Stimulated activated CD4-positive, alpha-beta T cell treated with anti-CD3 and anti-CD28 coated beads, Interleukin-1b, Interleukin-23, amount 100 ng/mL, for 48 hours (primary cell): ENCODE measurements at places on chromosomes 7 and 10.

GRCh38 chr7:5429857-5430611 lies 6.4 kb upstream of the TNRC18 start:
- no peak for DNase-seq

DNA sequence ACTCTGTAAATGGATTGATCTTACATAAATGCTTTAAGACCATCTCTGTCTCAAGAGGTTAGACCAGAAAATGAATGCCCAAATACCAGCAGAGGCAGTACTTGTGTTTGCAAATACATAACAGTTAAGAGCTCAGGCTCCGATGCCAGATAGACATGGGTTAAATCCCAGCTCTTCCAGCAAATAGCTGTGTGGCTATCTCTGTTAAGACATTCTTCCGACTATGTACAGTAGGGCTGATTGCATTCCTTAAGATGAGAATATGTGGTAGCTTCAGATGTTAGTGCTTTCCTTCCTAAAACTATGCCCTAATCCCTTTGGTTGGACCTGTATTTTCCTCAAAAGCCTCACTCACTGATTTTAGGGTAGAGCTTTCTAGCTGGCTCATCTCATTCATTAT lies 2.2 kb downstream of the IDE start:
- DNase-seq: no peak

DNA sequence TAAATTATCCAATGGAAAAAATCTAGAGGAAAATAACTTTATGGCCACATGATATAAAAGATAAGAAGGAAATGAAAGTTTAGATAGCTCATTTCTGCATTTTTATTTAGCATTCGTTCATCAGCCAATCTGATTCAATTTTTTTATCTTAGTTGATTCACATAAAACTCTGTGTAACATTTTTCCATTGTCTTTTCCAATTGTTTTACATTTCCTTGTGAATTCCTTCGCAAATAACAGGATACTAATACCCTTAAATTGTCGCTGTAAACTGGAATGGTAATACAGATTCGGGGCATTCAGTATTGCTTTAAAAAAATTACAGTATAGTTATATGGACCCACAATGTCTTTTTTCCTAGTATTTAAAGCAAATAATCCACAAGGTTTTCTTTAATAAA lies 136.4 kb downstream of the CUBN start:
- DNase-seq: no peak

GRCh38 chr7:68454931-68455330 lies 1143.3 kb upstream of the AUTS2 start:
- no peak for DNase-seq

GRCh38 chr10:33542752-33543505 lies 208.5 kb upstream of the NRP1 start:
- DNase-seq: no peak

DNA sequence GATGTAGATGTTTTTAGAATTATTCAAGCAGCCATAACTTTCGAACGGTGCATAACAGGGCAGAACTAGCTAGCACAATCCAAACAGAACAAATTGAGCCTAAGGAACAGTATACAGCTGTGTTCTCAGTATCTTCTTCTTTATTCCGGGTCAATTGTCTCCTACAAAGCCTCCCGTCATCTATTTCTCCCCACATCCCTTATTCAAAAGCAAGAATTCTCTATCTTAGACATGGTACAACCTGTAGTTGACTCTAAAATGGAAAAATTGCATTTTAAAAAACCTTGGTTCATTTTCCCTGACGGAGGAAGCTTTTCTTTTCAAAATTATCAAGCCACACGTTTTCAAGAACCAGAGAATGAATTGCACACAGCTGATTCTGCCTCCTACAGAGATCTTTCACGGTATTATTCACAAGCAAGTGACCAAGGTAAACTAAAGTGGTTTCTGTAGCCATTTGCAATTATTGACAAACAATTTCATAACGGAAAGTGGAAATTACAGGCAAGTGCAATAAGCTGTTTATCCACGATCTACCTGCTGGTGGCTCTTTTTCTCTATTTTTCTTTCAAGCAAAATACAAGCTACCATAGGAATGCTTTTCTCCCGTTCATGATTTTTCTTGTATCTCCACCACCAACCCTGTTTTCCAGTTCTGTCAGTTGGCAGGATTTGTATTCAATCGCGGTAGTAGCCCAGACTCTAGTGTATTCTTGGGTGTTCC lies 2.3 kb downstream of the GRM8 start:
- no peak for DNase-seq

- DNase-seq: no peak
Observed at GRCh38 chr10:74292871-74293427, 141.9 kb downstream of the ADK start.

DNA sequence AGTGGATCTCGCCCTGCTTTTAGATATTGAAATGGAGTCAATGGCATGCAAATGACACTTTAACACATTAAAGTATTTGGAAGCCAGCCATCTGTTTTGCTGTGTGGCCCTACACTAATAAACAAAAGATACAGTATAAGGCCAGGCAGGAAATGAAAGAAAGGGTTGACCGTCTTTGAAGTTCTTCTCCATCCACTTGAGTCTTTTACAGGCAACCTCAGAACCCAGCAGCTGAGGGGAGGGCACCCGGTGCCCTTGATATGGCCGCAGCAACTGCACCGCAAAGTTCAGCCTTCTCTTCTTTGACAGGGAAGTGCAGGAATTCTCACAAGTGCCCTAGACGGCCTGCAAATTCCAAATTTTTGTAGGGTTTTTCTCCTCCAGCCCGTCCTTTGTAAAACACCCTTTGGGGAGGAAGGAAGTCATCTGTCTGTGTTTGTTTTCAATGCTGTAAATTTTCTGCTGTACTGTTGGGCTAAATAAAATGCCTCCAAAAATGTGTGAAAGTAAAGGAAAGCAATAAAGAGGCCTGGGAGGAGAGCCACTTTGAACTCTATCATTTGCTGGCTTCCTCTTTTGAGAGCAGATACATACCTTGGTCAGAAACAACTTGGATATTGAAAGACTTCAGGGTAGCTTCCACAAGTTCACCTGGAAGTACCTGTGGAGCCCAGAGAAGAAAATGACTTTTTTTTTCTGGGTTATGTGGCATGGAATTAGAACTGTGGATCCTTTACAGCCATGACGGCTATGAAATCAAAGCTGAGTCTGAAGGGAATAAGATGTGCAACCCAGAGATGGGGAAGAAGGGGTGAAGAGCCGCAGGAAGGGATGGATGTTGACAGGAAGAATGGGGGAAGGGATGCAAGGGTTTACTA lies 3.6 kb downstream of the HOXA1 start:
- no peak for DNase-seq

- no peak for DNase-seq
Observed at GRCh38 chr7:23343806-23344475, 44.8 kb downstream of the MALSU1 start.

DNA sequence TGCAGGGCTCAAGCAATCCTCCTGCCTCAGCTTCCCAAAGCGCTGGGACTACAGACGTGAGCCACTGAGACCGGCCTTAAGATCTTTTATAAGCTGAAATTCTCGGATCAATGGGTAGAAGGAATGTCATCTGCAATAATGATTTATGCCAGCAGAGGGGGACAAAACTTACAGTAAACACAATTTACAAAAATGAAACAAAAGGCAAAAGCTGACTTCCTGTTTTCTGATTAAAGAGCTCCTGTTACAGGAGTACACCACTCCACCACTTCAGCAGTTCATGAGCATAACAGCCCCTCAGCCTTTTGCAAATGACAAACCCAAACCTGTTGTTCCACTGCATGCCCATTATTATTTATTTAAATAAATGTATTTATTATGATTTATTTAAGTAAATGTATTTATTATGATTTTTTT lies 88.5 kb upstream of the ATP6V0A4 start:
- no peak for DNase-seq

DNA sequence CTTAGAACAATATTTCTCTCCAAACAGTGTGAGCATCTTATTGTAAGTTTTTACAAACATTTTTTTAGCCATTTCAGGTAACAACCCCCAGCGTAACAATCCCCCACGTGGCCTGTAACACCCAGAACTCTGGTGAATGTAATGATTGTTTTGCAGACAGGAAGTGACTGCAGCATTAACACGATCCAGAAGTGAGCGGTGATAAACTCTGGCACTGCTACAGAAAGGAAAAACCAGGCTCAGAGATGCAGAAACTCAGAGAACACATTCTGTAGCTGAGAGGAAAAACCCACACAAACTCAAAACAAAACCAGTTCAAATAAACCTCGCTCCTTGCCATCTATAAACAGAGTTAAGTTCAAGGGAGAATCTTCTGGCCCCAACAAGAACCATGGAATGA lies 285.7 kb downstream of the FGFR2 start:
- DNase-seq: no peak

DNA sequence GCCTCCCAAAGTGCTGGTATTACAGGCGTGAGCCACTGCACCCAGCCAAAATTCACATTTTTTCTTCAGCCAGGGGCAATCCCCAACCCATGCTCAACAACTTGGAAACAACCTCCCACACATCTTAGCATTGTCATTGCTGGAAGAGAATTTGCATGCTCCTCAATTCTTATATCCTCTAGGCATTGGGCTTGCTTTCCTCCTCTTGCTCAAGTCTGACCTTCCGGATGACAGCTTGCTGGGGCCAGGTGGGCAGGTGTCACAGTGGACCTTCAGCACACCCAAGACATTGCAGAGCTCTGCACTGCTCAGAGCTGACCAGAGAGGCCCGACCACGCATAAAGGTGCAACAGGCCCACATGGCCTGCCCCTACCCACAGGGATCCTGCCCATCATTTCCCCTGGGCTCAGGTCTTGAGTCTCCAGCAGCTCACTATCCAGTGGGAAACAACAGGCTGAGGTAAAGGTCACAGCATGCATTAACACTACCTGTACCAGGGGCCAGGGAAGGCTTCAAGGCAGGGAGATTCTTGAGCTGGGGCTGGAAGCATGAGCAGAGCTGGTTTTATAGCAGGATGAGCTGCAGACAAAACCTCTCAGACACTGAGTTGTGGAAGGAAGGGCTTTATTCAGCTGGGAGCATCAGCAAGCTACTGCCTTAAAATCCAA lies 6.8 kb upstream of the GPR15LG start:
- no peak for DNase-seq

DNA sequence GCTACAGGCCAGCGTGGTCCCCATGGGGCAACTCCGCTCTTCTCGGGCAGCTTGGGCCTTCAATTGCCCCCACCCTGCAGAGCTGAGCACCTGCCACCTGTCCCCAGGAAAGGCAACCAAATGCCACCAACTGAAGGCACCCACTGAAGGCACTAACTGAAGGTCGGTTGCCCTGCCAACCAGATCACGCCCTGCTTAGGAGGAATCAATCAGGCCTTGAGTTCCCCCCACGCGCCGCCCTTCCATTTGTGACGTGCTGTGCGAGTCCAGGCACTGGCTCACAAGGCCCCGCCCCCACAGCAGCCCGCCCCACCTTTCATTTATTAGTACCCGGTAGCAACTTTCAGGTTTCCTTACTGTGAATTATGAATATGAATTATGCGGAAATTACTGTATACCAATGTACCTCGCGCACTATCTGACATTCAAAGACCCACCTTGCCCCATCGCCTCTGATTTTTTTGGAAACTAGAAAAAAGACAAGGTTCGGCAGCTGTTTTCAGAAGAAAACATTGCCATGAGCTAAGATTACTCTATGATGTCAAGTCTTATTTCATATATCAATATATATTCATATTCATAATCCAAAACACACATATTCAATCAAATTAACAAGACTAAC lies 83.6 kb upstream of the ABI1 start:
- DNase-seq: no peak

DNA sequence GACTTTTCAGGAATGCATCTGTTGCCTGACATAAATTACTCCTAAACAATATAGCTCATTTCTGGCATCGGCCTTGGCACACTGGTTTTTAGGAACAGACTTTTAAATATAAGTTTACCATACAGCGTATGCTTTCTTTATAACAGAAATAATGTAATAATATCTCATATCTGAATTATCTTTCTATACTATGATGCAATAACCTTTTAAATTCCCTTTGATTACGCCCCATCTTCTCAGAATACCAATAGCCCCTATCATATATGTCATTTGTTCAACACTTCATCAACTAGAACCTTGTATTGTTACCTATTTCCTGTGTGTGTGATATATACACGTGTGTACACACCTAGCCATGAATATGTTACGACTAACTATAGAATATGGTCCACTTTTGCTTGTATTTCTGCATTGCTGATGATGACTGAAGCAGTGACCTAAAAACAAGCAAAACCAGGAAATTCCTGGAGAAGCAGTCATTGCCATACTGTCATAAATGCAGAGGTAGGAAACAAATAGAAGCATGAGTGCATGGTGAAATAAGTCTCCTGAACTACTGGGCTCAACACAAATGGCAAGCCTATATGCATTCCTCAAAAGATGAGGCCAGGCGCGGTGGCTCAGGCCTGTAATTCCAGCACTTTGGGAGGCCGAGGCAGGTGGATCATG lies 618.4 kb upstream of the NRP1 start:
- no peak for DNase-seq

GRCh38 chr7:151566897-151567320 lies 47.2 kb upstream of the RHEB start:
- DNase-seq: no peak

DNA sequence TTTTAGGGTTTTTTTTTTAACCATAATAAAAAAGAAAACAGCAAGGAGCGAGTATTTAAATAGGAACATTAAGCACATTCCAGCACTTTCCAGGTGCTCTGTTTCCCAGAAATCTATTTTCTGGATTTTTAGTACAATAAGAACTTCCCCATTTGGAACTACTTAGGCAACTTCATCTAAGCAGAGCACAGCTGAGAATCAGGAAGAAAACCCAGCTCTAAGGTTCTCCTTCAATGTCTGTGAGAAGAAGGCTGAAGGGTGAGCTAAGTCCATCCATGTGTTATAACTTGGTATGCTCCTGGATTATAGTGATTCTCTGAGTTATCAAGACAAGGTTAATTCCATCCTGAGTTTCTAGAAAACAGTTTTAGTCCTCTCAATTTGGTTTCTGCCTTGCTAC lies 181.9 kb downstream of the CYP26A1 start:
- no peak for DNase-seq

- no peak for DNase-seq
Observed at GRCh38 chr10:88081457-88082054, 218.1 kb downstream of the PTEN start.

DNA sequence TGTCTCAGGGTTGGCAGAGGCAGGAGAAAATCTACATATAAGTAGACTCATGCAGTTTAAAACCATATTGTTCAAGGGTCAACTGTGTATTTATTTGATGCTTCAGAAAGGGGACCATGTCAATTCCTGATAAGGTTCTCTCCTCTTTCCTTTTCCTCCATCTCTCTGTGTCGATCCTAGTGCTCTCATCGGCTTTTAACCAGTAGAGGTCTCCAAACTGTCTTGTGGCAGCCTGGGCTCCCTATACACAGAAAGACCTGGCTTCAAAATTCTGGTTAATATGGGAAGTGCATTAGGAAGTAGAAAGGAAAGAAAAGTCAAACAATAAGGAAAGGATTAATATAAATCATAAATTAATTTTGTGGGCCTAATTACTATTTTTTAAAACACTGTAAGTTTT lies 304.4 kb upstream of the C7orf33 start:
- DNase-seq: no peak

DNA sequence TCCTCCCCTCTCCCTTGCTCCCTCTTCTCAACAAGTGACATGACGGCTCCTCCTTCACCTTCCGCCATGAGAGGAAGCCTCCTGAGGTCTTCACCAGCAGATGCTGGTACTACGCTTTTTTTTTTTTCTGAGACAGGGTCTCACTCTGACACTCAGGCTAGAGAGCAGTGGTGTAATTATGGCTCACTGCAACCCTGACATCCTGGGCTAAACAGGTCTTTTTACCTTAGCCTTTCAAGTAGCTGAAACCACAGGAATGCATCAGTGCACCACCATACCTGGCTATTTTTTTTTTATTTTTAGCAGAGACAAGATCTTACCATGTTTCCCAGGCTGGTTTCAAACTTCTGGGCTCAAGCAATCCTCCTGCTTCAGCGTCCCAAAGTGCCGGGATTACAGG lies 43.6 kb downstream of the MDH2 start:
- no peak for DNase-seq
